ENCODE measurements at places on chromosomes 6 and 20.

DNA sequence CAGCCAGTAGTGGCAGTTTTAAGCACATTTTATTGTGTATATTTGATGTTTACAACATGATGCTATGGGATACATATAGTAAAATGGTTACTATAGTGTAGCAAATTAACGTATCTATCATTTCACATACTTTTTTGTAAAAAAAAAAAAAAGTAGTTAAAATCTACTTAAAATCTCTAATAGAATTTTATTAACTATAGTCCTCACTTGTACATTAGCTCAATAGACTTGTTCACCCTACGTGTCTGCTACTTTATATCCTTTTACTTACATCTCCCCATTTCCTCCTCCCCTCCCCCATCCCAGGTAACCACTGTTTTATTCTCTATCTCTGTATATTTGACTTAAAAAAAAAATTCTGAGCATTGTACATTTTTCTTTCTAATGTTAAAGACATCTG is 23.0 kb downstream of the GTPBP2 start:
- DNase-seq, result no peak

DNA sequence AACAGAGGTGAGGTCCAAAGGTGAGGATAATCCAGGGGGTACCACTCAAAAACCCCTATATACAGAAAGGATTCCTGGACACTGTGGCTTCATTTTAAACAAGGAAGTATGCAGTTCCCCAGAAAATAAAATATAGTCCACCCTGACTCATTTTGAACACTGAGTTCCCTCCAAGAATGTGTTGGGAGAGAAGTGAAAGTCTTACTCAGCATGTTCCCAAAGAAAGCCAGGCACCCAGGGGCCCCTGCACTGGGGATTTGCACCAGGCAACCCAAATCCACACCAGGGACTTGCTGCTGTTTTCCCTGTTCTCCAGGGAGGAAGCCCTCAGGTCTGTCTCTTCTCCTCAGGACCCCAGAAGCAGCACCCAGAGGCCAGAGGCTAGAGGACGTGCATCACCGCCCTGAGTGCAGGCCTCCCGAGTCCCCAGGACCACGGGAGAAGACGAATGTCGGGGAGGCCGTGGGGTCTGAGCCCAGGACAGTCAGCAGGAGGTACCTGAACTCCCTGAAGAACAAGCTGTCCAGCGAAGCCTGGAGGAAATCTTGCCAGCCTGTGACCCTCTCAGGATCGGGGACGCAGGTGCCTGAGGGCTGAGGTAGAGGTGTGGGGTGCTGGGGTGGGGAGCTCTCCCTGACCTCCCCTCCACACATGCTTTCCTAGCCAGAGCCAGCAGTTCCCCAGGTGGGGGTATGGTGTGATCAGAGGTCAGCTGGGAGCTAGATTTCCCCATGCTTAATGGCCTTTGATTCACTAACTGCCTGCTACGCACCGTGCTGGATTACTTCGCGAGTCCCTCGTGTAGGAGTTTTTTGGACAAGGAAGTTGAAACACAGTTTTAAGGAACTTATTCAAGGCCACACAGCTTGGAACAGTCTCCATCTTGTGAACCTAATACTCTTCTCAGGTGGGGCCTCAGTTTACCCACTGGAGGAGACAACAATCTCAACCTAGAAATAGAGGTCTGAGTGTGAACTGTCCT is 3.3 kb downstream of the FGD2 start:
- DNase-seq, result no peak

GRCh38 chr6:4819706-4820283 is 43.6 kb downstream of the CDYL start:
- DNase-seq, result peak; percentile 44

DNA sequence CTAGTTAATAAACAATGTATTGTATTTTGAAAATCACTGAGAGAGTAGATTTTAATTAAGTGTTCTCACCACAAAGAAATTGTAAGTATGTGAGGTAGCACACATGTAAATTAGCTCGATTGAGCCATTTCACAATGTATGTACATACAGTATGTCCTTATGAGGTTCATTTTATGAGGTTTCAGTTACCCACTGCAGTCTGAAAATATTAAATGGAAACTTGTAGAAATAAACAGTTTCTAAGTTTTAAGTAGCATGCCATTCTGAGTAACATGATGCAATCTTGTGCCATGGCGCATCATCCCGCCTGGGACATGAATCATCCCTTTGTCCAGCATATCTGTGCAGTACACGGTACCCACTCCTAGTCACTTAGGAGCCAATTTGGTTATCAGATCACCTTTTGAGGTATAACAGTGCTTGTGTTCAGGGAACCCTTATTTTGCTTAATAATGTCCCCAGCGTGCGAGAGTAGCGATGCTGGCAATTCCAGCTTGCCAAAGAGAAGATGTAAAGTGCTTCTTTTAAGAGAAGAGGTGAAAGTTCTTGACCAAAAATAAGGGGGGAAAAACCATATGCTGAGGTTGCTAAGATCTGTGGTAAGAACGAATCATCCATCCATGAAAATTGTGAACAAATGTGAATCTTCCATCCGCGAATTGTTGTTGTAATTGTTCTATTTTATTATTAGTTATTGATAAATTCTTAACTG is 64.7 kb downstream of the KCNS1 start:
- no peak for DNase-seq

DNA sequence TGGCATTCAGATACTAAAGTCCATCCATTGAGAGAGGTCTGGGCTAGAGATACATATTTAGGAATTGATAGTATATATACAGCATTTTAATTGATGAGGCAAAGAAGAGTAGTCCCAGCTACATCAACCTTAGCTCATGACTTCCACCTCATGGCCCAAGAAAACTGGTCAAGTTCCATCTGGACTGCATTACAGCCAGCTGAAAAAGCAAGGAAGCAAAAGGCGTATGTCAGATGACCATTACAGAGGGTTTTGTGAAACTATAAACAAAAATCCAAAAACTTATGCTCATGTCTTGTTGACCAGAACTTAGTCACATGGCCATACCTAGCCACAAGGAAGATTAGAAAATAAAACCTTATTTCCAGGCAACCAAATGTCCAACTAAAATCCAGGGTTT is 46.8 kb upstream of the RNF146 start:
- peak; percentile 11 for DNase-seq

- DNase-seq, result no peak
Observed at GRCh38 chr20:24136659-24137246, 148.2 kb upstream of the GGTLC1 start.

GRCh38 chr20:41167118-41167470 is 29.8 kb downstream of the PLCG1 start:
- no peak for DNase-seq

DNA sequence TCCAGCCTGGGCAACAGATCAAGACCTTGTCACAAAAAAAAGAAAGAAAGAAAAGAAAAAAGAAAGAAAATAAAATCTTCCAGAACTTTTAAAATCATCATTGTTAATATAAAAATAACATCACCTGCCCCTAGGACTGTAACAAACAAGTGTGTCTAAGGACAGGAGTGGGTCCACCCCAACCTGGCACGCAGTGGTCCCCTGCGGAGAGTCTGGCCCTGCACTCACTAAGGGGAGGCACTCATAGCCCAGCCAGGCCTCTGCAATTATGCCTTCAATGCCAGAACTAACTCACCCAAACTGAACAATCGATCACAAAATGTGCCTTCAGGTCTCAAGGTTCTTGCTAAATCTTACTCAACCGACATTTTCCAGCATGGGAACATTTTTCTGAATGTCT is 4.8 kb downstream of the GMEB2 start:
- DNase-seq, result no peak

- DNase-seq, result peak; percentile 97
Observed at GRCh38 chr20:1830240-1830639, 65.0 kb upstream of the SIRPA start.

GRCh38 chr20:57193094-57193493 is 73.3 kb downstream of the BMP7 start:
- no peak for DNase-seq

- DNase-seq, result no peak
Observed at GRCh38 chr20:7523288-7523687, 417.0 kb downstream of the HAO1 start.

Data from AG08395 (cell line).